ENCODE measurements at places on chromosomes 4 and X.

DNA sequence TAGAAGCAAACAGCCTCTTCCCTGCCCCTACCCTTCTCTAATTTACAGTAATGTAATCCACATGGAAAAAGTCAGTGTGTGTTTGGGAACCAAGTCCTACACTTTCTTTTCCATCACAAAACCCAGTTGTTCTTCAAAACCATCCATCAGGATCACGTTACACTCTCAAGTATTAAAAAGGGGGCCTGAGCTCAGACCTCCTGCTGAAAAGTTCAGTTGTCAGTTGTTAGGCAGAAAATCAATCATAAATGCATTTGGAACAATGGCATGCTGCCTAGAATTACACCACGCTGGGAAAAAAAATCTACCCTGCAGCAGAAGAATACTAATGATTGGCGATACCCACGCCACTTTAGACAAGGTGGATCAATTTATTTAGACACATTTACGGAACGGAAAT is 236.5 kb downstream of the PARM1 start:
- DNase-seq, result no peak

- no peak for DNase-seq
These were observed 138.5 kb upstream of the ZIC3 start for GRCh38 chrX:137427426-137427778.

- DNase-seq, result no peak
These were observed 3.0 kb upstream of the USP46 start for GRCh38 chr4:52661966-52662690.

DNA sequence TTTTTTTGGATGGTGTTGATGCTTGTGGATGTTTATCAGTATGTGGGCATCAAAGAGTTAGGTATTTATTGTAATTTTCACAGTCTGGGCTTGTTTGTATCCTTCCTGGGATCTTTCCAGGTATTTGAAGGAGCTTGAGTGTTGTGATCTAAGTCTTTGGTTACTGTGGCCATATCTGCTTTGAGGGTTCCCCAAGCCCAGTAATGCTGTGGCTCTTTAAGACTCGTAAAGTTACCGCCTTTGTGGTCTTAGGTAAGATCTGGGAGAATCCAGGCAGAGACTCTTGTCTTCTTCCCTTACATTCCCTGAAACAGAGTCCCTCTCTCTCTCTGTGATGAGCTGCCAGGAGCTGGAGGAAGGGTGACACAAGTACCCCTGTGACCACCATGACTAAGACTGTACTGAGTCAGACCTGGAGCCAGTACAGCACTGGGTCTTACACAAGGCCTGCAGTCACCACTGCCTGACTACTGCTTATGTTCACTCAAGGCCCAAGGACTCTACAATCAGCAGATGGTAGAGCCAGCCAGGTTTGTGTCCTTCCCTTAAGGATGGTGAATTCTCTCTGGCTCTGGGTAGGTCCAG is 62.2 kb downstream of the FMR1NB start:
- DNase-seq, result no peak

- no peak for DNase-seq
These were observed 1018.3 kb upstream of the GRID2 start for GRCh38 chr4:91285487-91285886.

GRCh38 chrX:118251271-118251670 is 94.6 kb upstream of the WDR44 start:
- DNase-seq, result no peak

GRCh38 chr4:90120037-90120436 is 7.2 kb upstream of the CCSER1 start:
- DNase-seq, result no peak
